ENCODE measurements at places on chromosomes 5 and 9.
A peak's percentile ranks its signal among the peaks of the same experiment; 100 is the strongest.

DNA sequence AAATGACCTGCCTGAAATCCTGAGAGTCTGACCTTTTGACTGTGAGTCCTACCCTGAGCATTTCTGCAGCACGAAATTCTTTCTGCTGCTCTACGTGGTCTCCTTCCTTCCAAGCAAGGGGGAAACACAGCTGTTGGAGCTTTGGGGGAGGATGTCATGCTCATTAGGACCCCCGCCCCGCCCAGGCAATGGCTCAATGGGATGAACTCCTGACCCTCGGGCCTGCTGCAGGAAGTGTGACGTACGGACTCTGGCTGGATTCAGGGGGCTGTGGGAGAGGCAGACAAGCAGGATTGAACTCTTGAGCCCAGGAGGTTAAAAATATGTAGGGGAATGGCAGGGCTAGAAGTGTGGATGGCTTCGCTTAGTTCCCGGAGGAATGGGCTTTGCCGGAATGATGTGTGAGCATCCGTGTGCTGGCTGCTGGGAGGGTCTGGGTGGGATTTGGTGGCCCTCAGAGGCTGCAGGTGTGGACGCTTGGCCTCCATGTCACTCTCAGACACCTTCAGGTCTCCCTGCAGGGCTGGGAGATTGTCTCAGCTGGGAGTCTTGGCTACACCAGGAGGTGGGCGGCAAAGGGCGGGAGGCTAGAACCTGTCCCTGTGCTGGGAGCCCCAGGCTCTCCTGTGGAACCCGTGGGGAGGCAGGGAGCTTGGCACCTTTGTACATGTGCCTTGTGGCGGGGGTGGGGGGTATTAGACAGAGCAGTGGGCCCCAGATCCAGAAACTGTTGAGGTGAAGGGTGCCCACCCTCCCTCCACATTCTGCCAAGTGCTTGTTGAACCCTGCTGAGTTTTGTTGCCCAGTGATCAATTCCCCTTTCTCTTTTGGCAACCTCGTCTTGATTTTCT lies 26.3 kb downstream of the STC2 start:
- DNase-seq: no peak
- H3K4me3 ChIP-seq: no peak overlapping the region
- no peaks in the 10 kb centered on the region for H3K36me3 ChIP-seq
- peaks cover 4% of the 10 kb centered on the region for H3K4me1 ChIP-seq
- no peak overlapping the region for H3K27ac ChIP-seq

DNA sequence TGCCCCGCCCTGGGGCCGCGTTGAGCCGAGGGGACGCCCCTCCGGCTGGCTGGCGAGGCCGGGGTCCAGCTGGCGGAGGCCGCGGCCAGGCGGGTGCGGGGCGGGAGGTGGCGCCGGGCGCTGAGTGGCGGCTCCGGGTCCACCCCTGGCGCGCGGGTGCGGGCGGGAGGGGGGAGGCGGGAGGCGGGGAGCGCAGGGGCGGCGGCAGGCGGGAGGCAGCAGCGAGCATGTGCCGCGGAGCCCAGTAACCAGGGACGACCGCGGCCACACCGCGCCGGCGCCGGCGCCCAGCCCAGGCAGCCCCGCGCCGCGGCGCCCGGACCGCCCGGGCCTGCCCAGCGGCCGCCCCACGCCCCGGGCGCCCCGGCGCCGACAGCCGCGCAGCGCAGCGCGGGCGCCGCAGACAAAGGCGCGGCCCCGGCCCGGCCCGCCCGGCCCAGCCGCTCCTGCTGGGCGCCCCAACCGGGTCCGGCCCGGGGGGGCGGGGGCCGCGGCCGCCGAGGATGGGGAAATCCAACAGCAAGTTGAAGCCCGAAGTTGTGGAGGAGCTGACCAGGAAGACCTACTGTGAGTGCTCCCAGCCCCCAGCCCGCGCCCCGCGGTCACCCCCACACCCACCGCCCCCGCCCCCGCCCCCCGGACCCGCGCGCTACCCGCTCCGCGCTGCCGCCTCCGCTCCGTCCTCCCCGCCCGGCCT lies at the start of gene NCS1:
NCS1 (plus strand) TSS at position 244 of the 697 bp plus-strand sequence; CDS start at position 504, 260 bp downstream.
- peak within 1 kb of the TSS; percentile 88 for H3K27ac ChIP-seq
- H3K4me1 ChIP-seq: peaks cover 48% of the 10 kb centered on the region
- H3K27me3 ChIP-seq: no peaks in the 10 kb centered on the region
- no peak for DNase-seq

DNA sequence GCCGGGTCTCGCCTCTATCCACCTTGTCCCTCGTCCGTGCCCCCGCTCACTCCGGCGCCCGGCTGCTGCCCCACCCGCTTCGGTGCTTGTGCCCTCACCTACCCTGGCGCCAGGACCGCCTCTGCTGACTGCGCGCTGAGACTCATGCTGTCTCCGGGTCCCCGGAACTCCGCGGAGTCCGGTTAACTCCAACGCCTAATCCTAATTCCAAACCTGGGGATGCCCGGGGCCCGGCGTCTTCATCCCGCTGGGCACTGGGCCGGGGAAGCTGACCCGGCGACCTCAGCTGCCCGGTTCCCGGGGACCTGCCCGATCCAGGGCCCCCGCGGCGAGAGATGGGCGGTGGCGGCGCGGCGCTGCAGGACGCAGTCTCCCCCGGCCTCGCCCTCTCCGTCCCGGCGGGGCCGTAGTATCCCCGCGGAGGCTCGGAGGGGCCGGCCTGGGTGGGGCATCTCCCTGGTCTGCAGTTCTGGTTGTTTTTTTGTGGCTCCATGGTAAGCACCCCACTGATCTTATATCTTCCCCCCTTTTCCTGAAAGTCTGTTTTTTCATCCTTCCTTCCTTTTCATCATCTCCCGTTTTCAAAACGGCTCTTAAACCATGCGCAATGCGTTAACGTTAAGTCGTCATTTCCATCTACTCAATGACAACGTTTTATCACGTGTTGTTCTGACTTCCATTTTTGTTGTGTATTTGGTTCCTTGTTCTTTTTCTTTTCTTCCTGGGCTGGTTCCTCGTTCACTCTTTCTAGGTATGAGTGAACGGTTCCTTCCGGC lies 41.1 kb upstream of the PLEKHG4B start:
- no peak overlapping the region for H3K27ac ChIP-seq
- H3K4me1 ChIP-seq: peaks cover 19% of the 10 kb centered on the region
- DNase-seq: no peak

DNA sequence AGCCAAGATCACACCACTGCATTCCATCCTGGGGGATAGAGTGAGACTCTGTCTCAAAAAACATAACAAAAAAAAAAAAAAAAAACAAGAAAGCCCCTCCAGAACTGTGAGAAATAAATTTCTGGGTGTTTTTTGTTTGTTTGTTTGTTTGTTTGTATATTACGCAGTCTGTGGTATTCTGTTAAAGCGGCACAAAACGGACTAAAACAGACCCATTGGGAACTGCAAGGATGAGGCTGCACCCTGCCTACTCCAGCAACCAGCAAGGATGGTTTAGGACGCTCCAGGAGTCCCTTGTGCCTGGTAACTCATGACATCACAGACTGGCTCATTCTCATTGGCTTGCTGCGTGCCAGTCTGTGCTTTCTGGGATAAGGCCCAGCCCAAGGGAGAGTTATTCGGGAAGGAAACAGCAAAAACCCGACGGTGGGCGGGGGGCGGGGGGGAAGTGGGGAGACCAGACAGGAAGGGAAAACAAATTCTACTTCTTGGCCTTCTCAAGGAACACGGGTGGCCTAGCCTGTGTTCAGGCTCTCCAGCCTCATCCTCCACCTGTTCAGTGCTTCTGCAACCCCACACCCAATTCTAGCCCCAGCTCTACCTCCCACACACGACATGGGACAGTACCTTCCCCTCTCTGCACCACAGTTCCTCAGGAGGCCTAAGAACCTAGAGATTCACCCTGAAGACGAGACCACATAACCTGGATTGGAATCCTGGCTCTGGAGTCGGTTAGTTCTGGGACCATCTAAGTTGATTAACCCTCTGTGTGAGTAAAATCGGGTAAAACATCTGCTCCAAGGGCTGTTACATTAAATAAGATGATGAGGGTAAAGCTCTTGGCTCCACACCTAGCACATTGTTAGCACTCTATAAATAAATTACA lies 2.8 kb downstream of the CD74 start:
- peak overlapping the region; percentile 95 for H3K27ac ChIP-seq
- H3K27me3 ChIP-seq: no peaks in the 10 kb centered on the region
- H3K4me3 ChIP-seq: peak overlapping the region; percentile 48
- H3K4me1 ChIP-seq: peaks cover 38% of the 10 kb centered on the region
- H3K36me3 ChIP-seq: peaks cover 3% of the 10 kb centered on the region

- no peaks in the 10 kb centered on the region for H3K36me3 ChIP-seq
- H3K4me1 ChIP-seq: no peaks in the 10 kb centered on the region
- no peak overlapping the region for H3K4me3 ChIP-seq
- DNase-seq: no peak
These were observed 147.5 kb upstream of the FGF10 start for GRCh38 chr5:44536650-44537260.

DNA sequence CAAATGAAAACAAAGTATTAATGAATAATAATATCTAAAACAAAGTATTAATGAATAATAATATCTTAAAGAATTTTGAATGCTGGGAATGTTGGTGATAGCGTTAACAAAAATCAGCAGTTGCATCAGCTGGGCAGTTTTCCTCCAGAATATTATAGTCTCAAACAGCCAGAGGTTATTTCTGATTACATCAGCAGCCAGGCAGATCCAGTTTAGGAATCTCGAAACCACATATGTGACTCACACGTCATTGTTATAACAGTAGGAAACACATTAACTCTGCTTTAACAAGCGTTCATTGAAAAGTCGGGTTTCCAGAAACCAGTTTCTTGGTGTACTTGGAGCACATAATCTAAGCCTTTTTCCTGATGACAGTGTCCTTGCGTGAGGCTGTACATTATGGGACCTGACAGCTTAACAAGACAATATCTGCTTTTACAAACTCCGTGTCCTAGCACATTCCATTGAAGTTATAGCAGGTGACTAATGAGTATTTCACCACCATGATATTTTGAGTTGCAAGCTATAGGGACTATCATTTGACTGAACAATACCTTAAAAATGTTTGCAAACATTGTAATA lies 559.5 kb upstream of the KLF4 start:
- peaks cover 59% of the 10 kb centered on the region for H3K4me1 ChIP-seq
- no peaks in the 10 kb centered on the region for H3K27me3 ChIP-seq
- H3K27ac ChIP-seq: no peak overlapping the region
- no peak overlapping the region for H3K4me3 ChIP-seq

- no peak for DNase-seq
- no peak overlapping the region for H3K4me3 ChIP-seq
- no peaks in the 10 kb centered on the region for H3K27me3 ChIP-seq
These were observed 201.1 kb downstream of the SEMA5A start for GRCh38 chr5:9344751-9345240.

DNA sequence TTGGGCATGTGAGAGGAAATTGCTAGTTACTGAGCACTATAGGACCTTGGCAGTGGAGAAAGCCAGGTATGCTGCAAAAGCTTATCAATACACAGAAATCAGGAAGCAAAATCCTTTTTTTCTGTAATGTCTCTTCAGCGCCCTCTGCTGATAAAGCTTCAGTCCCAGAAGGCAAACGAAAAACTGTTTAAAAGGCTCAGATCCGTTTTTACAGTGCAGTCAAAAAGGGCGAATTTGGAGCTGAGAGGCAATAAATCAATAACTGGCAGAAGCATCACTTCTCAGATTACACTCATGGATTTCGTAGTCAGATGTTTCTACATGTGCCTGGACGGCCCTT lies 1.1 kb upstream of the MAN2A1 start:
- H3K4me3 ChIP-seq: peak overlapping the region; percentile 73
- H3K4me1 ChIP-seq: peaks cover 16% of the 10 kb centered on the region
- no peaks in the 10 kb centered on the region for H3K27me3 ChIP-seq

GRCh38 chr5:169296419-169297143 lies 4.4 kb downstream of the SLIT3 start:
- no peak for DNase-seq
- no peaks in the 10 kb centered on the region for H3K36me3 ChIP-seq
- H3K4me1 ChIP-seq: peaks cover 55% of the 10 kb centered on the region

DNA sequence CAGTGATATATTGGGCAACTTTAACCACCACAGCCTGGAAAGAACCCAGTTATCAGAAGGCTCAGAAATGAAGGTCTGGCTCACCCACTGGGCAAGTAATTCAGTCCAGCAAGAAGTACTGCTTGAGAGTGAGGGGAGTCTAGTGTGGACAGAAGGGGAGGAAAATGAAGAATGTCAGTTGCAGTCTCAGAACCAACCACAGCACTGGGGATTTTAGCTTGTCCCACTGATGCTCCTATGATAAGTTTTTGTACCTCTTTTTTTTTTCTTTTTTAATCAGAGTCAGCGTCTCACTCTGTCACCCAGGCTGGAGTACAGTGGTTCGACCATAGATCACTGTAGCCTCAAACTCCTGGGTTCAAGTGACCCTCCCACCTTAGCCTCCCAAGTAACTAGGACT lies 9.4 kb upstream of the CD72 start:
- H3K4me3 ChIP-seq: no peak overlapping the region
- no peaks in the 10 kb centered on the region for H3K36me3 ChIP-seq
- no peak overlapping the region for H3K27ac ChIP-seq
- H3K27me3 ChIP-seq: no peaks in the 10 kb centered on the region
- no peak for DNase-seq
- H3K4me1 ChIP-seq: no peaks in the 10 kb centered on the region

GRCh38 chr9:12502520-12502919 lies 190.7 kb upstream of the TYRP1 start:
- no peak overlapping the region for H3K4me3 ChIP-seq
- H3K27me3 ChIP-seq: no peaks in the 10 kb centered on the region
- H3K36me3 ChIP-seq: no peaks in the 10 kb centered on the region
- DNase-seq: no peak
- no peak overlapping the region for H3K27ac ChIP-seq

GRCh38 chr9:135898634-135899407 lies 8.5 kb downstream of the CAMSAP1 start:
- H3K36me3 ChIP-seq: no peaks in the 10 kb centered on the region
- no peak for DNase-seq
- no peaks in the 10 kb centered on the region for H3K27me3 ChIP-seq
- peaks cover 69% of the 10 kb centered on the region for H3K4me1 ChIP-seq

- H3K4me3 ChIP-seq: no peak overlapping the region
- DNase-seq: no peak
- no peaks in the 10 kb centered on the region for H3K4me1 ChIP-seq
- H3K27ac ChIP-seq: no peak overlapping the region
- no peaks in the 10 kb centered on the region for H3K27me3 ChIP-seq
- H3K36me3 ChIP-seq: no peaks in the 10 kb centered on the region
These were observed 139.5 kb downstream of the MUSK start for GRCh38 chr9:110807956-110808598.

GRCh38 chr5:43664501-43665040 lies 61.6 kb downstream of the NNT start:
- no peaks in the 10 kb centered on the region for H3K4me1 ChIP-seq
- H3K27ac ChIP-seq: no peak overlapping the region
- DNase-seq: no peak

All from esophagus squamous epithelium (tissue), 5 donors.